ENCODE measurements at places on chromosomes 5 and 9. TPM values are rescaled to one million over a fixed set of nuclear protein-coding genes. Genes with fewer than 3 reads are reported as not detected.

NTRK2 gene
- 0.60 TPM for polyA plus RNA-seq

SPATA9 gene
- 0.36 TPM for polyA plus RNA-seq

CDO1 gene
- 5.4 TPM for polyA plus RNA-seq

ECSCR gene
- polyA plus RNA-seq: 11.4 TPM

BTNL3 gene
- polyA plus RNA-seq: 18.3 TPM

All from sigmoid colon (tissue), 7 donors.